Stimulated activated CD8-positive, alpha-beta memory T cell treated with anti-CD3 and anti-CD28 coated beads, Interleukin-15, amount 100 ng/mL, for 24 hours (primary cell): ENCODE measurements at places on chromosomes 4 and X.

DNA sequence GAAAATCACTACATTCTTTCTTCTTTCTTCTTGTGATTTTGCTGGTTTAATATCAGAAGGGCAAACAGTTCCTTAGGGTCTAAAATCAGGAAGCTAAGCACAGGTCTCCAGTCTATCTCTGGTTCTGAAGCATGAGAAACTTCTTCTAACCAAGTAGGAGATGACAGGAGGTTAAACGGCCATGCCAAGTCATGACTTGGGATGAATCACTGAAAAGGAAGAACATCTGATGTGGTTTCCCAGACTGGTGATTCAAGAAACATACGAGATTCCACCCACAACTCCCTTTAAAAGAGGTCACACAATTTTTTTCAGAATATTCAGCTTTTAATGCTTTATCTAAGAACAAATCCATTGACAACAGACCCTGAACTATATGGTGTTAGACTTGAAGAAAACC lies 684.0 kb upstream of the PRKX start:
- DNase-seq: no peak

- DNase-seq: no peak
These were observed 10.5 kb upstream of the TLR3 start for GRCh38 chr4:186058253-186058979.

- DNase-seq: no peak
These were observed 262.3 kb upstream of the EMCN start for GRCh38 chr4:100780126-100780525.

GRCh38 chr4:184313702-184314659 lies 96.3 kb upstream of the ENPP6 start:
- DNase-seq: no peak

DNA sequence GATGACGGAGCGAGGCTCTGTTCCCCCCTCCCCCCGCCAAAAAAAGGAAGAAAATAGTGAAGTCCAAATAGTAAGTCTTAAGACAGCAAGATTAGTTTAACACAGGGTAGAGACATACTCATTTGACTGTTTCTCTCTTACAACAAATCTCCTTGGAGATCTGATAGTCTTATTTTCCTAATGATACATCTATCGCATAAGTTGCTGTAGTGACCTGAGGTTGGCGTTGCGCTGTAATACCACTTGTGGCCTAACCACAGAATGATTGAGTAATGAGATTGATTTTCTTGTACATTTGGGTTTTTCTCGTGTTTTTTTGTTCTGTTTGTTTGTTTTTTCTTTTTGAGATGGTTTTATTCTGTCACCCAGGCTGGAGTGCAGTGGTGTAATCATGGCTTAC lies 27.2 kb downstream of the OCIAD1 start:
- DNase-seq: no peak

- DNase-seq: no peak
These were observed 2.5 kb downstream of the COQ2 start for GRCh38 chr4:83282049-83282535.

GRCh38 chrX:25144043-25144940 lies 128.5 kb upstream of the ARX start:
- DNase-seq: no peak

GRCh38 chrX:1860936-1861594 lies 246.2 kb downstream of the ASMT start:
- no peak for DNase-seq

GRCh38 chrX:123171781-123172180 lies 12.3 kb upstream of the GRIA3 start:
- DNase-seq: no peak

DNA sequence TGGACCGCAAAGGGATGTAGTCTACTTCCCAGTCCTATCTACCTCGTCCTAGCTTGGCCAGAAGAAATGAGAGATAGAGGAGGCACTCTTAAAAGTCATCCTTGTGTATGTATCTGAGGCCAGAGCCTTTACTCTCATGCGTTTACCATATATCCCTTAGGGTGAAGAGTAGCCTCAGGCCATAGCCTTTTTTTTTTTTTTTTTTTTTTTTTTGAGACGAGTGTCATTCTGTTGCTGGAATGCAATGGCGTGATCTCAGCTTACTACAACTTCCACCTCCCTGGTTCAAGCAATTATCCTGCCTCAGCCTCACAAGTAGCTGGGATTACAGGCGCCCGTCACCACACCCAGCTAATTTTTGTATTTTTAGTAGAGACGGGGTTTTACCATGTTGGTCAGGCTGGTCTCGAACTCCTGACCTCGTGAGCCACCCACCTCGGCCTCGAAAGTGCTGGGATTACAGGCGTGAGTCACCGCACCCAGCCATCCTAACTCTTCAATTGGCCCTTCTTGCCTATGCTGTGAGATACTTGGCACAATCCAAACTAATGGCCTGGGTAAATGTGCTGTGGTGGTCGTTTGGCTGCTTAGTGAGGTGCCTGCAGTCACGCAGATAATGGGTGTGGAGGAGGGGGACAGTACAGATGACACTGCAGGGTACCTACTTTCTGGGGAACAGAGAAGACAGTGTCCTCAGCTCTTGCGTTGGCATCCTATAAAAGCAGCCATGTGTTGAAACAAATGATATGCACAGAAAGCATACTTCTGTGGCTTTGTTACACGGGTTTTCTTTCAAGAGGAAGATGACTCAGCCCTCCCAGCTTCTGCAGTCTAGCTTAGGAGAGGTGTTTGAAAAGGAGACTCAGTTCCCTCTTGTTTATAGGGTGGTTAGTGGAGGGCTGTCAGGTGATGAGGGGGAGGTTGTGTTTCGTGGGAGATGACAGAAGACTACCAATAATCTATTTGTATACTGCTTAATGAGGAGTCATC lies 10.4 kb upstream of the DGAT2L6 start:
- DNase-seq: no peak

- no peak for DNase-seq
These were observed 39.6 kb downstream of the NUDT11 start for GRCh38 chrX:51456814-51457213.

DNA sequence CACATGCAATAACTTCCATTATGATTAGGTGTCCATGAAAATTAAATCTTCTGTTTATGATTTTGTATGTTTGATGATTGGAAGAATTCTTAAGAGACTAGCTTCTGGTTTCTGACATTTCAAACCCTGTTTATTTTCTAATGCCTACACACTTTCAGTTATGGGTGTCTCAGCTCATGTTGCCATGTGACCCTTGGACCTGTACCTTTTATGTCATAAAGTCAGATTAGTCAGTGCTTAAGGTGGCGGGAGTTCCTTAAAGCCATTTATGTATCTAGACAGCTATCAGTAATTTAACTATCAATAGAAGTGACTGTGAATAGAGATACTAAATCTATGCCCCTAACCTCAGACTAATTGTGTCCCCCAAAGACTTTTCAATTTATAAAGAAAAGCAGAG lies 155.6 kb downstream of the GBA3 start:
- no peak for DNase-seq

DNA sequence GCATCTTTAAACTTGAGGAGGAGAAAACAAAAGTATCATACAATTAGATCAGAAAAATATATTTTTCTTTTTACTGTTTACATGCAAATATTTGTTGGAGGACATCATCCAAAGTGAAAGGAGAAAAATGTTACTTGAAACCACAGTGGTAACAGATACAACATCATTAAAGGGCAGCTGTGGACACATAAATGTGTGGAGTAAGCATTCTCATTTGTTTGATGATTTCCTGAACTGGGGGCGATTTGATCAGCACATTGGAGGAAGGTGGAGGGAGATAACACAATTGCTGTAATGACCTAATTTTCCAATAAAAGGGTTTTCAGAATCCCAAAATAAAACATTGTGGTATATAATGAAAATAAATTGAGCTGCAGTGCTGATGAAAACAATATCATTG lies 314.5 kb upstream of the HS3ST1 start:
- no peak for DNase-seq

GRCh38 chr4:142150483-142150882 lies 514.1 kb downstream of the IL15 start:
- DNase-seq: no peak

DNA sequence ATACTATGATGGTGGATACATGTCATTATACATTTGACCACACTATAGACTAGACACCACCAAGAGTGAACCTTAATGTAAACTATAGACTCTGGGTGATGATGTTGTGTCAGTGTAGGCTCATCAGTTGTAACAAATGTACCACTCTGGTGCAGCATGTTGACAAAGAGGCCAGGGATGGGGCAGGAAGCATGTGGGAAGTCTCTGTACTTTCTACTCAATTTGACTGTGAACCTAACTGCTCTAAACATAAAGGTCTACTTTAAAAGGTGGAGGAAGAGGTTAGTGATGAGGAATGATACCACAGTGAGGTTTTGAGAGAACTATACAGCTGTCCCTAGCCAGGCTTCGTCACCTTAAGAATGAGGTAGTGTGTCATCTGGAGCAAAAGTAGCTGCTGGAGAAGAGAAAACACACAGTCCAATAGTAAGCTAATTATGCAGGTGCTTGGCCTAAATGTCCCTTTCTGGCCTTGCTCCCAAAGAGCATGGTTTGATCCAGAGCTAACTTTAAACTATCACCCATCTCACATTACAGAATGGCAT lies 38.4 kb downstream of the GRSF1 start:
- DNase-seq: no peak

GRCh38 chr4:183544109-183544508 lies 39.3 kb downstream of the ING2 start:
- no peak for DNase-seq

GRCh38 chr4:6065934-6066590 lies 47.8 kb upstream of the C4orf50 start:
- DNase-seq: no peak

DNA sequence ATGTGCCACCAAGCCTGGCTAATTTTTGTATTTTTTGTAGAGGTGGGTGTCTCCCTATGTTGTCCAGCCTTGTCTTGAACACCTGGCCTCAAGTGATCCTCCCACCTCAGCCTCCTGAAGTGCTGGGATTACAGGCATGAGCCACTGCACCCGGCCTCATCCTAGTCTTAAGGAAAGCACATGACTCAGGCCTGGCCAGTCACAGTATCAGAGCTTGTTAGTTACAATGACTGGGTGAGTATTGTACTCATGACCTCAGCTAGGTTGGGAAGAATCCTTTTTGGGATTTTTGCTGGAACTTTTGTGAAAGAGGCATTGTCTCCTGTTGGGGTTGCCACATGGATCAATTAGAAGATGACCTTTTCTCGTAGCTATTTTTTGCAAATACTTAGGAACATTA lies 292.8 kb downstream of the RAPGEF2 start:
- no peak for DNase-seq

- no peak for DNase-seq
These were observed 84.7 kb downstream of the SH3BGRL start for GRCh38 chrX:81286608-81287007.

- no peak for DNase-seq
These were observed 29.6 kb downstream of the RTL5 start for GRCh38 chrX:72102126-72102525.

DNA sequence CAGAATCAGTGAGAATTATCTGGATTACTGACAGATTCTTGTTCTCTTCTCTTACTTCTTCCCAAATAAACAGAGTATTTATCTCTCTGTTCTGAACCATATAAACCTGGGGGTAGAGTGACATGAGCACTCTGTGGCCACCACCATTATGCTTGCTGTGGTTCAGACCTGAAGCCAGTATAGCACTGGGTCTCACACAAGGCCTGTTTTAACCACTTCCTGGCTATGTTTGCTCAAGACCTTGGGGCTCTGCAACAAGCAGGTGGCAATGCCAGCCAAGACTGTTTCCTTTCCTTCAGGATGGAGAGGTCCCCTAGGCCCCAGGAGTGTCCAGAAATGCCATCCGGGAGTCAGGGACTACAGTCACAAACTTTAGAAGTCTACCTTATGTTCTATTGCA lies 21.7 kb upstream of the HEPH start:
- no peak for DNase-seq
